Ascending aorta (tissue), 2 donors: ENCODE measurements at places on chromosomes 3 and 15. TPM values are rescaled to one million over a fixed set of nuclear protein-coding genes. Genes with fewer than 3 reads are reported as not detected.

DNA sequence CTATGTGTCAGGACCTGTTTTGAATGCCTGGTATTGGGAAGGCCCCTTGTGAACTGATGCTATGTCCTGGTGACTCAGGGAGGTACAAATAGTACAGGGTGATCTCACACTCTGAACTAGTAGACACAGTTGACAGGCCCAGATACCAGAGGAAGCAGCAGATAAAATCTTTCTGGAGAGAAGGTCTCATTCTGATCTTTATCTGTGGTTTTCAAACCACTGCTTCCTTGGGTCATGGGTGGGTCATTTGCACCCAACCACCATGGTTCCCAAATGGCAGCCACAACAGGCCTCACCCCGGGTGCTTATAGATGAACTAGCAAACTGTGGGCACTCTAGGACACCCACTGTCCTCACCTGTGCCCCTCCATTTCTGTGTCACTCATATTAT lies 43.4 kb downstream of the PXYLP1 start:
- H3K27me3 ChIP-seq, result no peaks in the 10 kb centered on the region
- no peaks in the 10 kb centered on the region for H3K36me3 ChIP-seq
- no peak overlapping the region for H3K4me3 ChIP-seq
- H3K4me1 ChIP-seq, result peaks cover 14% of the 10 kb centered on the region
- peak overlapping the region; percentile 58 for H3K27ac ChIP-seq

DNA sequence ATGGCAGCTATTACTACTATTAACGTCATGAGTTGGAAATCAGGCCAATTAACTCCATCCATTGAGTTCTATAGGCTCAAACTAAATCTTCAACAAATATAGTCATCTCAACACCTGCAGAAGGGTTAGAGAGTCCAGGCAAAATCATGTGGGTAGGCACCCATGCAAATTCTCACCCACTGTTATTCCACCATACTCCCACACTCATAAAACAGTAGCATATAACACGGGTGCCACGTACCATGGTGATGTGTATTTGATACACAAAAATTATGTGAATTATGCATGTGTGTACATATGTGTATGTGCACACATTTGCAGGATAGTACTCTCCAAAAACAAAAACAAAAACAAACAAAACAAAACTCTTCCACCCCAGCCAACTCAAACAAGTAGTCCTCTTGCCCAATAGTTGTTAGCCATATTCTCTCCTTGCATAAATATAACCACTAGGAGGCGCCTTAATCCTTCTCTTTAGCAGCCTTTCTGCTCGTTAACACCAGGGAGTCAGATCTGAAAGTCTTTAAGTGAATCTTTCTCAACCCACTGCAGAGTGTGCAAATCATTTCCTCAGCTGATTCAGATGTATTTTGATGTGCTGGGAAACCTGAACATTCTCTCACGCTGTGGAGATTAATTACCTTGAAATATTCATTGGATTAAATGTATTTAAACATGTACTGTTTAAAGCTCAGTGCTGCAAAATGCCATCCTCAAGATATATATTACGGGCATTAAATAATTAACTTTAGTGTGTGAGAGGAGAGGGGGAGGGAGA lies 38.0 kb upstream of the COPB2 start:
- H3K36me3 ChIP-seq, result peaks cover 2% of the 10 kb centered on the region
- H3K4me3 ChIP-seq, result no peak overlapping the region
- H3K27me3 ChIP-seq, result no peaks in the 10 kb centered on the region

DNA sequence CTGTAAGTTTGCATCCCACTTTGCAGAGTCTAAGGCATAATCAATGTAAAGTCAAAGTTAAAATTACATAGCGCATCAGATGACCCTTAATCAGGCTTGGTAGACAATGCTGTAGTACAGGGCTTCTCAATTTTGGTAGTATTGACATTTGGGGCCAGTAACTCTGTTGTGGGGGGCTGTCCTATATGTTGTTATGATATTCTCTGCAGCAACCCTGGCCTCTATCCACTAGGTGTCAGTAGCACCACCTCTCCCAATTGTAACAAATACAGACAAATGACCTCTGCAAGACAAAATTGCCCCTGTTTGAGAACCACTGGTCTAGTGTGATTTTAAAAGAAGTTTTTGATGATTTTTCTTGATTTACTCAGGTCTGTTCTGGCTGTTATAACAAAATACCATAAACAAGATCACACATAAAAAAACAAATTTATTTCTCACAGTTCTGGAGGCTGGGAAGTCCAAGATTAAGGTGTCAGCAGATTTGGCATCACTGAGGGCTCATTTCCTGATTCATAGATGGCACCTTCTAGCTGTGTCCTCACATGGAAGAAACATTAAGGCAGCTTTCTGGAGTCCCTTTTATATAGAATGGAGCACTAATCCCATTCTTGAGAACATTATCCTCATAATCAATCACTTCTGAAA lies 37.6 kb upstream of the SLC9A9 start:
- no peak overlapping the region for H3K4me3 ChIP-seq
- H3K27ac ChIP-seq, result no peak overlapping the region
- no peaks in the 10 kb centered on the region for H3K36me3 ChIP-seq
- DNase-seq, result no peak
- H3K4me1 ChIP-seq, result no peaks in the 10 kb centered on the region

GRCh38 chr3:53709256-53709655 lies 137.0 kb downstream of the CHDH start:
- no peak for DNase-seq
- H3K27me3 ChIP-seq, result no peaks in the 10 kb centered on the region
- H3K4me3 ChIP-seq, result no peak overlapping the region
- no peaks in the 10 kb centered on the region for H3K36me3 ChIP-seq
- no peak overlapping the region for H3K27ac ChIP-seq
- H3K4me1 ChIP-seq, result no peaks in the 10 kb centered on the region

DNA sequence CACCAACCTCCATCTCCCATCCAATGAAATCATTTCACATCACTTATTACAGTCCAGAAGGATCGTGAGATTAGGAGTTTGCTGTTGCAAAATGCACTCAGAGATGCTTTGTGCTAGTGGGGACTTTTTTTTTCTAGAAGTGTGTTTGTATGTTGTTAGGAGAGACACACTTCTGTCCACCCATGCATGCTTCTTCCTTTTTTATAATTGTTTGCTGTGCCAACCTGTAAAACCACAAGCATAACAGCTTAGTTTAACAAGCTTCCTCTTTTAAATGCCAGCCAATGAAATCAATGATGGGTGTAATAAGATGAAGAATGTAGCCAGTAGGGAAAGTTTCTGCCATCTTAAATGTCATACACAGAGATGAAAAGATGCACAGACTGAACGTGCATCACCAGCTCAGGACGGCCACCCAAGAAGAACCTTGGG lies 305.6 kb upstream of the STT3B start:
- DNase-seq, result no peak
- H3K27me3 ChIP-seq, result no peaks in the 10 kb centered on the region
- no peak overlapping the region for H3K27ac ChIP-seq
- no peaks in the 10 kb centered on the region for H3K4me1 ChIP-seq
- no peaks in the 10 kb centered on the region for H3K36me3 ChIP-seq

DNA sequence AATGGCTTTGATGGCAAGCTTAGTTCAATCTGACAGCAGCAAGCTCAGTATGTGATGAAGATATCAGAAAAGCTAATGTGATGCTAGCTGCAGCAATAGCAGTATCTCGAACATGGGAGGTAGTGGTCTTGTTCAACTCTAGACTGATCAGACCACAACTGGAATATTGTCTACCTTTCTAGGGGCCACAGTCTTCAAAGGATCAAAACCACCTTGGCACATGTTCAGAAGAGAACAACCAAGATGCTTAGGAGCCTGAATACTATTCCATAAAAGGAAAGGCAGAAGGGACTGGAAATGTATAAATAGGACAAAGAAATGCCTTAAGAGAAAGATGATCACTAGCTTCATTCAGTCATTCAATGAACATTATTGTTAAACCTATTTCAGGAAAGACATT lies 2.3 kb downstream of the C3orf70 start:
- peaks cover 3% of the 10 kb centered on the region for H3K4me1 ChIP-seq
- no peaks in the 10 kb centered on the region for H3K36me3 ChIP-seq
- no peaks in the 10 kb centered on the region for H3K27me3 ChIP-seq
- no peak for DNase-seq
- peak overlapping the region; percentile 54 for H3K27ac ChIP-seq
- H3K4me3 ChIP-seq, result peak overlapping the region; percentile 92

- peaks cover 8% of the 10 kb centered on the region for H3K4me1 ChIP-seq
- H3K36me3 ChIP-seq, result no peaks in the 10 kb centered on the region
- H3K27ac ChIP-seq, result no peak overlapping the region
- DNase-seq, result no peak
These were observed 2.5 kb upstream of the ETFA start for GRCh38 chr15:76313731-76314130.

- H3K36me3 ChIP-seq, result no peaks in the 10 kb centered on the region
- H3K4me3 ChIP-seq, result no peak overlapping the region
- H3K4me1 ChIP-seq, result peaks cover 24% of the 10 kb centered on the region
These were observed 61.9 kb upstream of the ROPN1 start for GRCh38 chr3:124053871-124054270.

- DNase-seq, result no peak
- no peak overlapping the region for H3K4me3 ChIP-seq
- no peaks in the 10 kb centered on the region for H3K4me1 ChIP-seq
- no peaks in the 10 kb centered on the region for H3K36me3 ChIP-seq
- H3K27ac ChIP-seq, result no peak overlapping the region
These were observed 126.9 kb upstream of the STRIT1 start for GRCh38 chr3:155420406-155420805.

- H3K36me3 ChIP-seq, result no peaks in the 10 kb centered on the region
- H3K4me3 ChIP-seq, result no peak overlapping the region
- H3K4me1 ChIP-seq, result no peaks in the 10 kb centered on the region
- H3K27me3 ChIP-seq, result no peaks in the 10 kb centered on the region
- H3K27ac ChIP-seq, result no peak overlapping the region
These were observed 102.8 kb downstream of the ARRDC4 start for GRCh38 chr15:98063315-98063714.

GRCh38 chr3:190646996-190647395 lies 133.1 kb downstream of the IL1RAP start:
- no peaks in the 10 kb centered on the region for H3K27me3 ChIP-seq
- no peaks in the 10 kb centered on the region for H3K36me3 ChIP-seq
- no peak for DNase-seq

GRCh38 chr15:78264304-78265136 lies at the start of gene DNAJA4:
Gene DNAJA4, plus strand, starts transcription at chr15:78264562. Its CDS starts 202 bp downstream, at chr15:78264764.
- H3K27me3 ChIP-seq, result no peaks in the 10 kb centered on the region
- H3K27ac ChIP-seq, result peak within 1 kb of the TSS; percentile 44
- DNase-seq, result peak; percentile 78
- peak within 1 kb of the TSS; percentile 92 for H3K4me3 ChIP-seq
- peaks cover 10% of the 10 kb centered on the region for H3K4me1 ChIP-seq

DNA sequence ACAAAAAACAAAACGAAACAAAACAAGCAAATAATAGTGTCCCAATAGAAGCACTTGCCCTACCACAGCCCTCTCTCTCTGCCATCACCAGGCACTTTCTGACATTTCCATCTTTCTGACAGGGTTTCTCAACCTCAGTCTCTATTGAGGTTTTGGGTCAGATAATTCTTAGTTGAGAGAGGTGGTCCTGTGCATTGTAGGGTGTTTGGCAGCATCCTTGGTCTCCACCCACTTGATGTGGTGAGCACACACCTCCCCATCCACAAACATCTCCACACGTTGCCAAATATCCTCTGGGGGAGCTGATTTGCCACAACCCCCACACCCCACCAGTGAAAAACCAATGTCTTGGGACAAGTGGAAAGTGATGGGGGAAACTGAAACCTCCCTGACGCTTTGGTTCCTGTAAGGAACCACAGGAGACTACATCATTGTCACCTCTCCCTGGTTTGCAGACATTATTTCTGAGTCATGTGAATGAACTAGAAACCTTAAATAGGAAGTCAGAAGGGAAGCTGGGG lies 733.7 kb upstream of the CFAP20DC start:
- H3K27ac ChIP-seq, result no peak overlapping the region
- no peaks in the 10 kb centered on the region for H3K27me3 ChIP-seq
- no peak for DNase-seq

DNA sequence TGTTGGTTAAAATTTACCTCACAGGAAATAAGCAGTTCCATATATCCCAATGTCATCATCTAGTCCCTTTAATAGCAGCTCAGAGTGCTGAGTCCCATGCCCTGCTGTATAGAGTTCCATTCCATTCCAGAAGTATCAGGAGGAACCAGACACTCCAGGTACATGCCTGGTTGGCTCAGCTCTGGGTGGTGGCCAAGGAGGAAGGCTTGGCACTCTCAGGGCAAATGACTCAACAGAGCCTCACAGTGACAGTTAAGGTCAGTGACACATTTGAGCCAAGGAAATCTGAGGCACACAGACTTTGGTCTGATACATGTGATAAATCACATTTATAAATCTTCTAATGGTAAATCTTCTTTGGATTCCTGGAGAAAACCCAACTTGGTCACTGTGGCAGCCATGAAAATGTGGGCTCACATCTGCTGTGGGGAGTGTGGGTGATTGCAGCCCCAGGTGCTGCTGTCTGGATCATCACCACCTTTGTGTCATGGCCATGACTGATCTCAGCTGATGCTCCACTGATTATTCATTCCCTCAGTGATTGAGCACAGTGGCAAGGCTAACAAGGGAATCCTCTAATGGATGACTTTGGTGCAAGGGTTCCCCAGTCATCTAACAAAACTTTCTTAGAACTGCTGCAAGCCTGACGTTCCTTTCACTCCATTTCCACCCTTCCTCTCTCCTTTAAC lies 9.3 kb downstream of the HHLA2 start:
- no peak for DNase-seq
- no peaks in the 10 kb centered on the region for H3K4me1 ChIP-seq
- H3K36me3 ChIP-seq, result no peaks in the 10 kb centered on the region

GRCh38 chr15:70488002-70488605 lies 275.3 kb downstream of the UACA start:
- H3K27me3 ChIP-seq, result no peaks in the 10 kb centered on the region
- no peak for DNase-seq
- no peak overlapping the region for H3K4me3 ChIP-seq
- H3K36me3 ChIP-seq, result no peaks in the 10 kb centered on the region

GRCh38 chr15:84006421-84006820 lies 229.2 kb upstream of the GOLGA6L4 start:
- H3K27me3 ChIP-seq, result no peaks in the 10 kb centered on the region
- no peaks in the 10 kb centered on the region for H3K4me1 ChIP-seq
- H3K36me3 ChIP-seq, result no peaks in the 10 kb centered on the region
- no peak overlapping the region for H3K27ac ChIP-seq

GRCh38 chr3:36776436-36776835 lies 12.1 kb upstream of the DCLK3 start:
- DNase-seq, result no peak
- H3K36me3 ChIP-seq, result no peaks in the 10 kb centered on the region
- H3K4me1 ChIP-seq, result no peaks in the 10 kb centered on the region
- no peak overlapping the region for H3K27ac ChIP-seq
- no peak overlapping the region for H3K4me3 ChIP-seq

The IL5RA gene
- total RNA-seq, result not detected

The POLQ gene
- not detected for total RNA-seq

The EXD1 gene
- not detected for total RNA-seq

The NR2E3 gene
- not detected for total RNA-seq

The CTXND1 gene
- total RNA-seq, result 0.11 TPM

The PGBD4 gene
- 3.5 TPM for total RNA-seq

The ABI3BP gene
- total RNA-seq, result 54.2 TPM

The SLC26A6 gene
- 28.1 TPM for total RNA-seq

The TGM4 gene
- not detected for total RNA-seq

The MYL3 gene
- total RNA-seq, result 3.6 TPM

The CHRNA5 gene
- total RNA-seq, result not detected

The FXR1 gene
- 9.6 TPM for total RNA-seq

The TIMP4 gene
- 78.9 TPM for total RNA-seq

The CHRD gene
- 172 TPM for total RNA-seq
